ENCODE measurements at places on chromosomes 5 and 9. TPM values are rescaled to one million over a fixed set of nuclear protein-coding genes. Genes with fewer than 3 reads are reported as not detected.

RNF183 gene
- total RNA-seq, result not detected

HRCT1 gene
- total RNA-seq, result 0.47 TPM

STC2 gene
- total RNA-seq, result 38.4 TPM

SPINK5 gene
- 0.12 TPM for total RNA-seq

PCDHA7 gene
- total RNA-seq, result 0.05 TPM

FLT4 gene
- 203 TPM for total RNA-seq

Measured in glomerular endothelial cell (primary cell).